Frontal cortex (tissue), 4 donors: ENCODE measurements at places on chromosomes 4 and X.
A peak's percentile ranks its signal among the peaks of the same experiment; 100 is the strongest.

DNA sequence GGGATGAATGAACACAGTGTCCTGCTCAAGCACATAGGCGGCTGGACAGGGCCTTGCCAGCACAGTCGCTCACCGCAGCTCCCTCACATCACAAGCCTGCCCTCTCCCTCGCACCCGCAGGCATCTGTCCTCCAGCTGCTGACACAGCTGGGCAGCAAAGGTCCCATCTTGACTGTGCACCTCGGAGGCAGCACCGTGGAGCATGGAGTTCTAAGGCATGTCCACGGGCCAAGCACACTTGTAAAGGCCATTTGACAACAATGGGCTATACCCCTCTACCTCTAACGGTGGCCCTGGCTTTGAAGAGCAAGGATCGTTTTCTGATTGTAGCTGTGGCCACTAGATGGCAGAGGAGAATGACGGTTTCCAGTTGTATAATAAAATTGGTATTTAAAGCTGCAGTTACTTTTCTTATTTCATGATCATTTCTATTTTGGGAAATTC is 53.8 kb downstream of the APLN start:
- no peak for DNase-seq

DNA sequence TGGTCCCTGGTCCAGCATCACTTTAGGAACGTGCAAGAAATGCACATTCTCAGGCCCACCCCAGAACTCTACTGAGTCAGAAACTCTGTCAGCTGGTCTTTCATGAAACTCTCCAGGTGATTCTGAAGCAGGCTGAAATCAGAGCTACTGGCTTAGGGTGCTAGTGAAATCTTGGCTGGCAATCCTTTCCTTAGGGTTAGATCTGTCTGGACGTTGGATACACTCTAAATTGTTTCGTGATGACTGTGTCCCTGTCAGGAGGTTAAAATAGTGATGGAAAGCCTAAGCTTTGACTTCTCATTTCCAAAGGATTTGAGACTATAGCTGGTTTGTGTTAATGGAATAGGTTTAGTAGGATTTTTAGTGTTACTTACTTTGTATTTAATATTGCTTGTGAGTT is 99.1 kb downstream of the ARHGAP10 start:
- DNase-seq, result no peak

GRCh38 chrX:116031331-116031730 is 139.2 kb upstream of the AGTR2 start:
- DNase-seq, result no peak

GRCh38 chr4:140335076-140335475 is 38.4 kb upstream of the SCOC start:
- DNase-seq, result no peak

DNA sequence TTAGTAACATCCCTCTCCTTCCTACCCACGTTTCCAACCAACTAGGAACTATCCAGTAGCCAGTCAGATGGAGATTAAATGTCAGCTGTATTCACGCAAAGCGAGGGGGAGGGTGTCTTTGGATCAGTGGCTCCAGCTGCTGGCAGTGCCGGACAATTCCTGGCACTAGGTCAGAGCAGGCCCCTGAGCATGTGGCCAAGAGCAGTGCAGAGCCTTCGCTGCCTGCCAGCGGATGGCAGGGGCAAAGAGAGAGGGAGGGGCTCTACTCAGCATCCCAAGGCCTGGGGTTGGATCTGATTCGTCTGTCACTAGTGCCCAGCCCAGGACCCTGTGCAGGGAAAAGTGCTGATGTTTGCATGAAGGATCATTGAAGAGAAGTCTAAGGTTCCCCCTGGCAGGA is 28.7 kb upstream of the JAKMIP1 start:
- DNase-seq, result peak; percentile 68

DNA sequence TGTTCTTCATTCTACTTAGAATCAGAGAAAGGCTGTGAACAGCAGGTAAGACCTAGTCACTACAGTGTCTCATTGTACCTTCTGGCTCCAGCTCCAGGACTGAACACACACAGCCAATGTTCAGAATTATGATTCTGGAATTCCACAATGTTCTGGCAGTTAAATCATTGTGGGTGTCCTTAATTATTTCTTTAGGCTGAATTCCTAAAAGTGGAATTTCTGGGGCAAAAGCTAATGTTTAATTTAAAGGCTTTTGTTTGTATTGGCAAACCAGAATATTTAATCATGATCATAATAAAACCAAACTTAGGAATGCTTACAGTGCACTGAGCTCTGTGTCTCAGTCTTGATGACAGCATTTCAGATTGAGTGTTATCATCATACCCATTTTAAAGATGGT is 67.0 kb upstream of the FAT1 start:
- DNase-seq, result no peak

GRCh38 chr4:93751411-93751810 is 77.1 kb upstream of the ATOH1 start:
- DNase-seq, result no peak
